ENCODE measurements at places on chromosomes 1 and 21.

DNA sequence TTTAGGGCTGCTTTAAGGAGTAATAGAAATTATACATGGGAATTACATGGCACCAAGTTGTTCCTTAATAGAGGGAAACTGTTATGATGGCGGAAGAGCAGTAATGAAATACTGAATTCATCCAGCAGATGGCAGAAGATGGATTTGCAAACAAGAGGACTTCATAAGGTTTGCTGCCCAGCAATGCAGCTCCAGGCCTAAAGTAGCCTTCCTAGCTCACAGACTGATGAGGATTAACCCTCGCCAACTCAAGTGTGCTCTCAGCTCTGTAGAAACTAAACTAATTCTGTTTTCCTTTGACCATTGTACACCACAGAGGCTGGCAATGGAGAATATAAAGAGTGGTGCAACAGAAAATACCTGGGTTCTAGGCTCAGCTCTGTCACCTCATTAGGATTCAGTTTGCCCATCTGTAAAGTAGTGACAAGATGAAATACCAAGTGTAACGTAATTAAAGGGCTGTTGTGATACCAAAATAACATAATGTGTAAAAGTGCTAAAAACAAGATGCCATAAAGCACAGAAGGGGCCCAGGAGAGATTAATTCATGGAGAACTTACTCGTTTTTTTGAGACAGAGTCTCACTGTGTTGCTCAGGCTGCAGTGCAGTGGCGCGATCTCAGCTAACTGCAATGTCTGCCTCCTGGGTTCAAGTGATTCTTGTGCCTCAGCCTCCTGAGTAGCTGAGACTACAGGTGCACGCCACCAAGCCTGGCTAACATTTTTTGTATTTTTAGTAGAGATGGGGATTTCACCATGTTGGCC, 102.4 kb upstream of the SERBP1 start:
- DNase-seq = peak; percentile 2

GRCh38 chr1:192756847-192757246, 52.0 kb upstream of the RGS2 start:
- DNase-seq = no peak

DNA sequence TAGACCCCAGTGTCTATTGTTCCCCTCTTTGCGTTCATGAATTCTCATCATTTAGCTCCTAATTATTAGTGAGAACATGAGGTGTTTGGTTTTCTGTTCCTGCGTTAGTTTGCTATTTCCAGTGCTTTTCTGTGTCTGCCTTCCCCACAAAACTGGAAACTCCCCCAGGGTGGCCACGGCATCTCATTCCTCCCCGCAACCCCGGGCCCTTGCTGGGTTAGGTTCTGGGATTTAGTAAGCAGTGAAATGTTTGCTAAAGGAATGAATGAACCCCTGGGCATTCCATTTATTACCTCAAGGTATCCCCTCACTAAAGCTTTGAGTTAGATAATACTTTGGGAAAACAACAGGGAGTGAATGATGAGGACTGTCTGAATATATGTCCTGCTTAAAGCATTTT, 142.9 kb downstream of the GLUL start:
- DNase-seq = no peak

- DNase-seq = no peak
Measured at GRCh38 chr1:33346927-33347649, 26.2 kb upstream of the A3GALT2 start.

DNA sequence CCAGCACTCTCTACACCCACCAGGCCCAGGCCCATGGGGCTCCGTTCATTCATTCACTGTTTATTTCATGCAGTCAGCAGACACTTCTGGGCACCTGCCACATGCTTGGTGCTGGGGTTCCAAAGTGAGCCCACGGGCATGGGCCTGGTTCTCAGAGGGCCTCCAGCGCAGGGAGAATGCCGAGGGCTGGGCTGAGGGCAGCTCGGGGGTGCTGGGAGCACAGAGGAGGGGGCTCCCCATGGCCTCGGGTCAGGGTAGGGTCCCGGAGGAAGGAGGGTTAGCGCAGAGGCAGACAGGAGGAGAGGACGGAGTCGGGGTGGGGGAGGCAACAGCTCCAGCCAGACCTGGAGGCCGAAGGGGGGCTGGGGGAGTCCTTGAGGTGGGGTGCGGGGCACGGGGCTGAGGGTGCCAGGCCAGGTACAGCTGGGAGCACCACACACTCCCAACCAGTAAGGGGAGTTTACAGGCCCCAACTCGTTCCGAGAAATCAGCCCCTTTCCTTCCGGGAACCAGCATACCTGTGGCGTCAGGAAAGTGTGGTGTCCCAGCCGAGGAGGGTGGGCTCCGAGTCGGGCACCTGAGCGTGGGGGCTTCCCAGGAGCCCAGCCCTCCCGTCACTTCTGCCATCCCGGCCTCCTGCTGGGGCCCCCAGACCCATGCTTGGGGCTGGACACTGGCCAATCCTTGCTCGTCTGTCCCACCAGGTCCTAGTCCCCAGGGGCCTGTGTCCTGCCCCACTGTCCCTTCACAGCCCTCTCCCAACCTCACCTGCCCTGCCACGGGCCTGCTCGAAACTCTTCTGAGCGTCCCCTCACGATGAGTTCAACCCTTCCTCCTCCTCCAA, 10.8 kb downstream of the ARHGEF16 start:
- DNase-seq = no peak

DNA sequence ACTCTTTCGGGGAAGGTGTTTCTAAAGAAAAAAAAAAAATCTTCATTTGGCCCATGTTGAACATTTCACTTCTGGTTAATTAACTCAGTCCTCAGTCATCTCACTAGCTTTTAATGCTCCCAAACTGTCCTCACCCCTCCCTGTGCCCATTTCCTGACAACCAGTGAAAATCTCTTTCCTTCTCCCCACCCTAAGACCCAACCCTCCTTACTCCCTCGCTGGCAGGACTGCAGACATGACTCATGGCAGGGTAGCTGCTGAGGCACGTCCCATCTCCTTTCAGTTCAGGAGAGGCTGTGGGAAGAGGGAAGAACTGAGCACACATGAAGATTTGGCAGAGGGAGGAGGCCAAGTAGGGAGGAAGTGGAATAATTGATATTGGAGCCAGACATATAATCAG, 12.6 kb downstream of the PKP1 start:
- no peak for DNase-seq

GRCh38 chr1:218617986-218618385, 272.9 kb downstream of the TGFB2 start:
- no peak for DNase-seq

DNA sequence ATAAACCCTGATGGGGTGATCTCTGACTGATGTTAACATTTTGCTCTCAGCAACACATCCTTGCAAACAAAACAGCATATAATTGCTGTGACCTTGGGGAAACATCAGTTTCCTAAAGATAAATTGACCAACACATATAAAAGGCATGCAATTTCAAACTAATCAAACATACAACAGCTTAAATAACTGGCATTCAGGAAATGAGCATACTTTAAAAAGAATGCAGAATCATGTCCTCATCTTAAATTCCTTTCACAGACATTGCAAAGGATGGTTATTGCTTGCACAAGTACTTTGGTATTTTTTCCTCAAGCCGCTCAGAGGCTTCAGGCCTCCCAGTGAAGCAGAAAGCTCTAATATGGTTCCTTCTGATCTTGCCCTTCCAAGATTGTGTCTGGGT, 53.4 kb upstream of the RGS18 start:
- no peak for DNase-seq

Data from central memory CD4-positive, alpha-beta T cell (primary cell).